ENCODE measurements at places on chromosomes 5 and 9.

DNA sequence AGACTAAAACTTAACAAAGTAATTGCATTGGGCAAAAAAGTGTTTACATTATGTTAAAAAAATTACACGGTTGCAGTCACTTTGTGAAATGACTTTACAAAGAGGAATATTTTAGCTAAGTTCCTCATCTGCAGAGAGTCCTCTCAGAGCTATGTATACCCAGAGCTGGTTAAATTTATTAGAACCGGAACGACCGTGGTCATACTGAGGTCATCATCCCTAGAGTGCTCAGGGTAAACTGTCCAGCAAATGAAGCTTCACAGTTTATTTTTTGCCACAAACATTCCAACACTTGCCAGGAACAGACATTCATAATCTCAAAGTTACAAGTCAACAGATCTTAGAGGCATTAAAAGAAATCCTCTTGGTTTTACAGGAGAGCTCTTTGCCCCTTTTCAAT, 897 bp downstream of the ROPN1L start:
- DNase-seq = no peak

GRCh38 chr5:64210866-64211265, 45.2 kb downstream of the RNF180 start:
- DNase-seq = peak; percentile 89

DNA sequence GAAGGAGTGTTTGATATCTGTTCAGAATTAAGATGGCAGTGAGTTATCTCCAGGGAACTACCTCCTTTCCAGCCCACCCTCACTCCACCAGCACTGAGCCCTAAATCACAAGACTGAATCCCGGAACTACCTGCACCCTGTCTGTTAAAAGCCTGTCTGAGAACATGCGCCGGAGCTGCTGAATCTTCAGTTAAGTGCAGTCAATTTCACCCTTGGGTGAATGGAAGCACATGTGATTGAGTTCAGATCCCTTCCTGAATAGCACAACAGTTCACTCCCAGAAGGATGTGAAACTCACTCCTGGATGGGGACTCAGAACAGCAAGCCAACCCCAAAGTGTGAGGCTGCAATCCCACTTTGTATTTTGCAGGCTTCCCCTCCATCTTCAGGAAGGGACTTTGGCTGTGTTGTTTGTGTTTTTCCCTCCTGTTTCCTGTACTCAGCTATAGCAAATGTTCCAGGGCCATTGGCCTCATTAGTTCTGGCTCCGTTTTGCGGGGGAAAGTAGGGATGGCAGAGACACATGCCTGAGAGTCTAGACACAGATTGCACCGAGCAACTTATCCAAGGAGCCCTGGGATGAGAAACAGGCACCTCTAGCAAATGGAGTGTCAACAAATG, 43.4 kb downstream of the DPYSL3 start:
- no peak for DNase-seq

DNA sequence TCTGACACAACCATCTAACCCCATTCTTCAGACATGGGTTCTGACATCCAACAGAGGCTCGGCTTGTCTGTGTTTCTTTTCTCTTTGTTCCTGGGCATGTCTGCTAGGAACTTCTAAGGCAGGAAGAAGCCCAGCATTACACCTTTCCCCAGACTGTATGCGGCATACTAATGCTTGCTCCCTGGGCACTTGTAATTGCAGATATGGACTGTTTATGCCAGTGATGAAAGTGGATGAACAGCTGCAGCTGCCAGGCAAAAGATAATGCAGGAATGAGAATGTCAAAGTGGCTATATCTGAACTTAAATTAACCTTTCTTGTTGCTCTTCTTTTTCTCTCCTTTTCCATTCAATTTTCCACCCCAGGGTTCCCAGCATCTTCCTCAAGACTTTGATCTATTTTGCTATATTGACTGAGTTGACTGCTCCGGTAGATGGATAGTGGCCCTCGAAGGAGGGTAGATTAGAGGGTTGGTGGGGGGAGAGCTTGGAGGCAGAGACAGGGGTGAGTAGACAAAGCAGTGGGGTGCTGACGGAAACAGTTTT, 344.4 kb downstream of the MAN2A1 start:
- DNase-seq = no peak

- DNase-seq = peak; percentile 18
Measured at GRCh38 chr5:43891112-43891511, 288.1 kb downstream of the NNT start.

GRCh38 chr9:90420211-90420610, 222.4 kb downstream of the DIRAS2 start:
- DNase-seq = no peak

GRCh38 chr5:128407944-128408343, 130.1 kb downstream of the FBN2 start:
- DNase-seq = no peak

DNA sequence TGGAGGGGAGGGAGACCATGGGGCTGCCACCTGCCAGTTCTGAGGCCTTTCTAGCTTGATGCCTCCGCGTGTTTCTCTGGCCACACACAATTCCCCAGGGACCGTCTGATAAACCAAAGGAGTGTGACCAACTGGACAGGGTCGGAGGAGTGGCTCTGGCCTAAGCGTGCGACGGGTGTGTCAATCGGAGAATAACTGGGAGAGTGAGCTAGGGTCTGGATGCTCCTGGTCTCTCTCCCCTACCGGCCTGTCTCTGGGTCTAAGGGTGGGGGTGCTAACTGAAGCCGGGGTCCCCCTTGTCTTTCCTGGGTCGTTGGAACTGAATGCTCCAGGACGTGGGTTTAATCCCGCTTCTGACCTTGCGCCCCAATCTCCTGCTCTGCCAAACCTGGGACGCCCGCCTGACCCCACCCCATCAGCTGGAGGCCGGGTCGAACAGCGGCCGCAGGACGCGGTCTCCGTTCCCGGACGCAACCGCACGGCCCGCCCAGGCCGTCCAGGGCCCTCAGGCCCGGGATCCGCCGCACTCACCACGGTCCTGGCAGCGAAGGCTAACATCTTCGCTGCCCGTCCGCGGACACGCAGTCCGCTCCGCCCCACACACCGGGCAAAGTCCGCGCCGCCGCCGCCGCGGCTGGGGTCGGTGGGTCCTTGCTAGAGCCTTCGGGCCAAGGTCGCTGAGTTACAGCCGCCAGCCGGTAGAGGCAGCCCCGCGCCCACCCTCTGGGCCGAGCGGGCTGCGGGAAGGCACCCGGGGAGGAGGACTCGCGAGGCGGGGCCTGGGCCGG, 447 bp downstream of the CRAT start:
- no peak for DNase-seq

DNA sequence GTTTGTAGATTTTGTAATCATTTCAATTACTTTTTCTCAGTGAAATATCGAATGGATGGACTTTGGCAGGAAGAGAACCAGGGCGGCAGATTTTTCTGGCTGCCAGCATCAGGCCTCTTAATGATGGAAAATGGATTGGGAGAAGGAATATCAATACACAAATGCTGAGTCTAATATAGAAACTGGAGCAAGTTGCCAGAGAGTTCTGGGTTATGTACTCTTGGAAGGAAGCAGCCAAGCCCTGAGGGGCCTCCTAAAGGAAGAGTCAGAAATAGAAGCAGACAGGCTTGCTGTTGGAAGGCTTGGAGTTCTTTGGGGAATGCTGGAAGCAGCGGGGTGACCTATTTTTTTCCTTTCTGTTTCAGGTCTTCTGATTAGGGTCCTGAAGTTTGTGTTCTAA, 428.6 kb downstream of the DMAC1 start:
- no peak for DNase-seq

DNA sequence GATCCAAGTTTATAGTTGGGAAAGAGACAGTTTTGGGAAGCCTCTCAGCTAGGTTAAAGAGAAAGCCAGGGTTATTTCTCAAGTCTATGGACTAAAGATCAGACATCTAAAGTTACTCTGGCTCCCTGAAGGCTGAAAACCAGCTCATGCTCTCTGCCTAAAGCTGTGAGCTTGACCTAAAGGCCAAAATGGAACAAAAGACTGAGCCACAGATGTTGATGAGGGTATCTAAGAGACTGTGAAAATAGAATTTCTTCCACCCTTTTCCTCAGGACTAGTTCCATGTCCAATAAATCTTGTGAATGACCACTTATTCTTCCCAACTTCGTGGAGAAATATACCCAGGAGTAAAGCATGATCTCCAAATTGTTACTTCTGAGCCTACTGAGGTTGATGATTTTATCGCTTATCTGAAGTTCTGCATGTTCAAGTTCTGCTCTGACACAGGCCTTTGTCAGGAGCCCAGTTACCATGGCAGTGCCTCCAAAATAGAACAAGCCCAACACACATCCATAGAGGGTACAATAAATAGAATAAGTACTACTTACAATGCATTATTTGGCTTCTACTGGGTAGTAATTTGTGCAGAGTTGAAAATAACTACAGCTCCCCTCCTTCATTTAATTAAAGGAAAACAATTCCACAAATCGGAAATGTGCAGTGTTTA, 373.6 kb downstream of the NTRK2 start:
- no peak for DNase-seq

DNA sequence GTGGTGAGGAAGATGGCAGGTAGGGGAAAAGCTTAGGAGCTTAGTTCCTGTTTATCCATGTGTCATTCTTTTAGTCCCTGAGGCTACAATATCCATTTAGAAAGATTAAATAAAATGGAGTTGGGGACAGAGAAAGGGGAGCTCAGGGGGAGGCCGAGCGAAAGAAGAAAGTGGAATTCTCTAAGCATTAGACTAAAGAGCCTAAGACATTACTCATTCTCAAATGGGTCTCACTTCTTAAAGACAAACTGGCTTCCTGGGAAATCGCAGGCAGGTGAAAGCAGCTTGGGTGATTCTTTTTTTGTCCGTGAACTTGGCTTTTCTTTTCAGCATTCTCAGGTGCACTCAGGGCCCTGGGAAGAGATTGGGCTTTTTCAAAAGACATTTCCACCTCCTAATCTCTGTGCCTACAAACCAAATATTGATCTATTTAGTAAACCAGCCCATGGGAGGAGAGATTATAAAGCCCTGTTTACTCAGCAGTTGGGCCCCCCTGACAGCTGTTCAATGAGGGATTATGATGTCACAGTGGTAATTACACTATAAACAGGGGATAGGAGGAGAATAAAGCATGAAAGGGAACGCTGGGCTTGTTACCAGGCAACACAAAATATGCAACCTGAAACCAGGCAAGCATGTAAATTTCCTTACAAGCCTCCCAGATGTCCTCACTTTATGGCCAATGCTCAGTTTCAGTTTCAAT, 584.0 kb downstream of the ACTL7B start:
- DNase-seq = no peak

DNA sequence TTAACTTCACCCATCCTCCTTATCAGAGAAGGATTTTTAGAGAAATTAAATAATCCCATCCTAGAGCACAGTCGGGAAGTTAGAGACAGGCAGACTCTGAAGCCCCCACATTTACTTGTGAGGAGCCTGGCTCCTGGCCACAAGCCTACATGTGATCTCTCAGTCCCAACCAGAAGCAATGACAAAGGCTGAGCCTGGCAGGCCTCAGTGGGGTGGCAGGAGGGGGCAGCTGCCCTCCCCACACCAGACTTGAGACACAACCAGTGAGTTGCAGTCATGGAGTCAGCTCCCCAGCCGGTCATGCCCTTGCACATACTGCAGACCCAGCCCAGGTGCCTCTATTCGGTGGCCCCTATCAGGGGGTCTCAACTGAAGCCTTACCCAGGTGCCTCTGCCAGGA, 11.0 kb downstream of the NAIF1 start:
- no peak for DNase-seq

- no peak for DNase-seq
Measured at GRCh38 chr9:130172161-130172857, at the start of gene NCS1. Gene NCS1 (plus strand): TSS chr9:130172404. CDS start chr9:130172664, 260 bp downstream.

DNA sequence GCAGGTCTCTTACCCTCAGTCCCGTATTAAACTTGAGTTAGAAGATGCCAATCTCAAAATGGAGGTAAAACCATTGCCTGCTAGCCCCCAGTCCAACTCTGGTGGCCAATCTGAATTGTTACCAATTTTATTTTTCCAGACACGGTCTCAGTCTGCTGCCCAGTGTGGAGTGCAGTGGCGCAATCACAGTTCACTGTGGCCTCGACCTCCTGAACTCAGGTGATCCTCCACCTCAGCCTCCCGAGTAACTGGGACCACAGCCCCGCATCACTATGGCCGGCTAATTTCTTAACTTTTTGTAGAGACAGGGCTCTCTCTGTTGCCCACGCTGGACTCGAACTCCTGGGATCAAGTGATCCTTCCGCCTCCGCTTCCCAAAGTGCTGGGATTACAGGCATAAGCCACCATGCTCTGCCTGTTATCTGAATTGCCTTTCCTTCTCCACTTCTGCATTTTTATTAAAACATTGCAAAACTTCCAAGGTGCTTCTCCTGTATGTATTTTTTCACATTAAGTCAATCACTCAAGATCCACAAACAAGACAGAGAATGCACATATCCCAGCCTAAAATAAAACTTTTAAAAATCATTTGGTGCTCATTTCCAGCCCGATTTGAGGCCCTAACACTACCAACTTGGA, 2.3 kb downstream of the FANCC start:
- no peak for DNase-seq

DNA sequence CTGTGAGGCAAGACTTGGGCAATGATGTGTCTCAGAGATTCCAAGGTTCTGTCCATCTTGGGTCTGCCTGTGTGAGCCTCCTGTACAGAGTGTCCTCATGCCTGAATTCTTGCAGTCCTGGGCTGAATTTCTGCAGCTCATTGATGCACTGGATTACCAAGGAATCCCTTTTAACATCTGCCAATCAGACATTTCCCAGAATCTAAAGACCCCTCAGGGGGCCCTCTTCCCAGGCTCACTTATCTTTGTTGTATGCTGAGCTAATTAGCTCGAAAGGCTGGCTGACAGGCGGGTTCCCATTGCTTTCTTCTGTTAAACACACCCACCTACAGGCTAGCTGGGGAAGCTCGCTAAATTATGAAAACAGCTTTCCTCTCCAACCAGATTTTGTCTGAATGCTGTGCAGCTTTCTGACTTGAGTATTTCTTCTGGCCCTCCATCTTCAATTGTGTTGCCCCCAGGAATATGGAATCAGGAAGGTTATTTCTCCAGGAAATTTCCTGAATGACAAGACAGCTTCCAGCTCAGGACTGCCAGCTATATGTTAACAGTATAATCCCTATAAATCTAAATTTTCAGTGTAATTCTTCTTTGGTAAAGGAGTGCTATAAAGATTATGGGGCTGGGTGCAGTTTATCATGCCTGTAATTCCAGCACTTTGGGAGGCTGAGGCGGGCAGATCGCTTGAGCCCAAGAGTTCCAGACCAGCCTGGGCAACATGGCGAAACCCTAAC, at the start of gene LIX1:
TSS of gene LIX1 (minus strand) at position 91 of the 734 bp plus-strand sequence. CDS start at position 56, 35 bp downstream.
- DNase-seq = no peak

GRCh38 chr5:1709171-1709803, 90.3 kb downstream of the MRPL36 start:
- no peak for DNase-seq

GRCh38 chr9:99411068-99411467, 189.0 kb downstream of the SEC61B start:
- DNase-seq = no peak

GRCh38 chr9:137685741-137686420, 67.1 kb downstream of the EHMT1 start:
- peak; percentile 5 for DNase-seq

GRCh38 chr5:127865273-127865672, 162.1 kb downstream of the CCDC192 start:
- DNase-seq = no peak

- no peak for DNase-seq
Measured at GRCh38 chr5:38643616-38644015, 87.2 kb upstream of the LIFR start.

Data from HS-5 (cell line).